Stimulated activated CD4-positive, alpha-beta T cell treated with anti-CD3 and anti-CD28 coated beads, Interleukin-4, amount 100 ng/mL, for 24 hours (primary cell): ENCODE measurements at places on chromosomes 13 and 19.

DNA sequence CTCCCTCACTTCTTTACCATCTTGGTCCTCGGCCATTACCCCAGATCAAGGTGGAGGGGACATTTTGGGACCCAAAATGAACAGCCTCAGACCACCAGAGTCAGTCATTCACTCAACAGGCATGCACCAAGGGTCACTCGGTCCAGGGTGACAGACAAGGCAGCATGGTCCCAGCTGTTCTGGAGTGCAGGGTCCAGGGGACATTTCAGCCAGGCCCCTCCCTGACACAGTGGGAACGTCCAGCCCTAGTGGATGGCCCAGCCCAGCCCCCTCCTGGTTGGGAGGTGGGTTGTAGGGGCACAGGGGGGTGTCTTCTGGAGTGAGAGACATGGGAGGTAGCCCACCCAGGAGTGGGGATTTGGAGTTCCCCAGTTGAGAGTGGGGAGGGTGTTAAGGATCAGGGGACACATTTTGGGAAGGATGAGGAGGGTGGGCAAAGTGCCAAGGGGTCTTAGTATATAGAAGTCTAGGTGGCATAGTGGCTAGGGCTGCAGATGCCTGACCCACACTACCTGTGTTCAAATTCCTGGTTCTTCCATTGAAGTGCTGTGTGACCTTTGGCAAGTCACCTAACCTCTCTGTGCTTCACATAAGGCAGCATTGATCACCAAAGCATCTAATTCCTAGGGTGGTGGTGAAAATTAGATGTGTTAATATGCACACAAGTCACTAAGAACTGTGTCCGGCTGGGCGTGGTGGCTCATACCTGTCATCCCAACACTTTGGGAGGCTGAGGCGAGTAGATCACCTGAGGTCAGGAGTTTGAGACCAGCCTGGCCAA, 2.5 kb upstream of the FCER2 start:
- no peak for DNase-seq

DNA sequence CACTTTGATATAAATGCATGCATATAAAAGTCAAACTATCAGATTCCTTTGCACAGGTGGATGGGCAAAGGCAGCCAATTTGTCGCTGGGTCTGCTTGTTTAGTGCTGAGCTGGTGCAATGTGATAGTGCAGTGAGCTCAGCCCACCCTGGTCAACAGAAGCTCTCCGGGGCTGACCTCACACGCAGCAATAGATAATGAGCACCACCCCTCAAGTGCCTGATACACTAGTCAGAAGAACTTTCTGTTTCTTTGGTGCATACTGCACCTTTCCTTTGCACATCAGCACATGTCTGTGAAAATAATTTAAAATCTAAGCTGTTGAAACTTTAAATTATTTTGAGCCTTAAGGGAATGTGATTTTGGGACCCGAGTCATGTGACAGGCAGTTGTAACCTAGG, 20.2 kb downstream of the ATP8A2 start:
- DNase-seq = no peak

DNA sequence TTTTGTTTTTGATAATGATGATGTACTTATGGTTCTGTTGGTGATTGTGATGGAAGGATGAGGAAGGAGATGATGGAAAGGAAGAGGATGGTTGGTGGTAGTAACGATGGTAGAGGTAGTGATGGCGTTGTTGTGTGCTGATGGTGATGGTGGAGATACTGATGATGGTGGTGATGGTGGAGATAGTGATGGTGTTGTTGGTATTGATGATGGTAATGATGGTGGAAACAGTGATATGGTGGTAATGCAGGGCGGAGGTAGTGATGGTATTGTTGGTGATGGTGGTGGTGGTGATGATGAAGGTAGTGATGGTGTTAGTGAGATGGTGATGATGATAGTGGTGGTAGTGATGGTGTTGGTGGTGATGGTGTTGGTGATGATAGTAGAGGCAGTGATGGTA, 12.7 kb downstream of the CLEC17A start:
- DNase-seq = no peak

- no peak for DNase-seq
These were observed 61.4 kb downstream of the DPF1 start for GRCh38 chr19:38162632-38163031.

DNA sequence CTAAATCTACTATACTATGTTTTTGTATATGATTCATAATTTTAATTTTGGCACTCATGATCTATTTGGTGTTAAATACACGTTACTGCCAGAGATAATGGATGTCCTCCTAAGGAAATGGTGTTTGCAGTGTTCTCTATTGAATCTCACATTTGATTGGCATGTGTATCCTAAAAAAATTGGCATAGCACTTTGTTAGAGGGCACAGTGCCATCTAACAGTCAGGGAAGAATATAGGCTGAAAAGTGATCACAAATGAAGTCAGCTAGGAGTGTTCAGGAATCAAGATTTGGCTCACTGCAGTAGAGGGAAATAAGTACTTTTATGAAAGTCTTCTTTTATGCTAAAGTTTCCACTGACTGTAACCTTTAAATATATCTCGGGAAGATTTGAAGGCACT, 624.6 kb downstream of the GPC6 start:
- DNase-seq = no peak

DNA sequence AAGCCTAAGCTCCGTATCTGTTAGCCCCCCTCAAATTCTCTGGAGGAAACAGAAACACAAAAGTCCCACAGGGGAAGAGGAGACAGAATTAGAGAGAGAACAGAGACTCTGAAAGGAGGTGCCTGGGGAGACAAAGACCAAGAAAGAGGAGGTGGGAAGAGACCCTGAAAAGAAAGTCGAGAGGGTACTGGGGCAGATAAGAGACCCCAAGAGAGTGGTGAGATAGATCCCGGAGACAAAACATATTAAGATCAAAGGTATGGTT, 915 bp upstream of the GRWD1 start:
- DNase-seq = no peak

- DNase-seq = no peak
These were observed 867.7 kb downstream of the PCDH9 start for GRCh38 chr13:66362485-66362884.

DNA sequence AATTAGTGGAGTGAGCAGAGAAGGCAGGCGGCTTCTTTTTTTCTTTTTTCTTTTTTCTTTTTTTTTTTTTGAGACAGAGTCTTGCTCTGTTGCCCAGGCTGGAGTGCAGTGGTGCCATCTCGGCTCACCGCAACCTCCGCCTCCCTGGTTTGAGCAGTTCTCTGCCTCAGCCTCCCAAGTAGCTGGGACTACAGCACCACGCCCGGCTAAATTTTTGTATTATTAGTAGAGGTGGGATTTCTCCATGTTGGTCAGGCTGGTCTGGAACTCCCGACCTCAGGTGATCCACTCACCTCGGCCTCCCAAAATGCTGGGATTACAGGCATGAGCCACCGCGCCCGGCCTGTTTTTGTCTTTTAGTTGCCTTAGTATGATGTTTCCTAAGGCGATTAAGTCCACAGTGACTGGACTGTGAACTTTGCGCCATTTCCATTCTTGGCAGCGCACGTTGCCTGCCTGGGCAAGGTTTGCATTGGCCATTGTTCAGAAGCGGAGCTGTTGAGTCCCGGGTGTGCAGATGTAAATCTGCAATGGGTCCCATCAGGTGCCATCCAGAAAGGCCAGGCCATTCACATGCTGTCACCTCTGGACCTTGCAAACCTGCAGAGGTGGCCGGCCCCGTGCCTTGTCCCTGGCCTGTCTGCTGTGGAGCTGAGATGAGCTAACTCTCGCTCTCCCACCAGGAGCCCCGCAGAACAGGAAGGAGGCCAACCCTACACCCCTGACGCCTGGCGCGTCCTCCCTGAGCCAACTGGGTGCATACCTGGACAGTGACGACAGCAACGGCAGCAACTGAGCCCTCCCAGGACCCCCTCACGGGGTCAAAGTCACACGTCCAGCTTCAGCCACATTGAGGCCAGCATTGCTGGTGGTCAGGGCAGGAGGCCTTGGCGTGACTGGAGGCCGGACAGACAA, 10.9 kb upstream of the SHD start:
- no peak for DNase-seq

DNA sequence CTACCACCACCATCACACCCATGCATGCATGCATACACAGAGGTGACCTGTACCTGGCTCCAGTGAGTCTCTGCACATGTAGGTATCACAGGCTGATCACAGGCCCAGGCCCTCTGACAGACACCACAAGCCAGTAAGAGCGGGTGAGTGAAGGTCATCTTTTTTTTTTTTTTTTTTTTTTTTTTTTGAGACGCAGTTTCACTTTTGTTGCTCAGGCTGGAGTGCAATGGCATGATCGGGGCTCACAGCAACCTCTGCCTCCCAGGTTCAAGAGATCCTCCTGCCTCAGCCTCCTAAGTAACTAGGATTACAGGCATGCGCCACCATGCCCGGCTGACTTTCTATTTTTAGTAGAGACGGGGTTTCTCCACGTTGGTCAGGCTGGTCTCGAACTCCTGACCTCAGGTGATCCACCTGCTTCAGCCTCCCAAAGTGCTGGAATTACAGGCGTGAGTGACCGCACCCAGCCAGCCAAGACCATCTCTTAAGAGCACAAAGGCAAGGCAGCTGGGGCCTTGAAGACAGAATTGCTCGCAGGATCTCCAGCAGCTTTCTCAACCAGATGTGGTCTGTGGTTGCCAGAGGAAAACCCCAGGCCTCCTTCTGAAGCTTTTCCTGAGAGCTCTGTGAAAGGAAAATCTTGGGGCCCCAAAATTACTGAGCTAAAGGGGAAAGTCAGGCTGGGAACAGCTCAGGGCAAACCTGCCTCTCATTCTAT, 3.2 kb upstream of the NKG7 start:
- DNase-seq = peak; percentile 52

GRCh38 chr19:5743630-5744029, 23.2 kb downstream of the CATSPERD start:
- DNase-seq = no peak

- no peak for DNase-seq
These were observed 124.5 kb downstream of the SHISA2 start for GRCh38 chr13:25927363-25927762.

DNA sequence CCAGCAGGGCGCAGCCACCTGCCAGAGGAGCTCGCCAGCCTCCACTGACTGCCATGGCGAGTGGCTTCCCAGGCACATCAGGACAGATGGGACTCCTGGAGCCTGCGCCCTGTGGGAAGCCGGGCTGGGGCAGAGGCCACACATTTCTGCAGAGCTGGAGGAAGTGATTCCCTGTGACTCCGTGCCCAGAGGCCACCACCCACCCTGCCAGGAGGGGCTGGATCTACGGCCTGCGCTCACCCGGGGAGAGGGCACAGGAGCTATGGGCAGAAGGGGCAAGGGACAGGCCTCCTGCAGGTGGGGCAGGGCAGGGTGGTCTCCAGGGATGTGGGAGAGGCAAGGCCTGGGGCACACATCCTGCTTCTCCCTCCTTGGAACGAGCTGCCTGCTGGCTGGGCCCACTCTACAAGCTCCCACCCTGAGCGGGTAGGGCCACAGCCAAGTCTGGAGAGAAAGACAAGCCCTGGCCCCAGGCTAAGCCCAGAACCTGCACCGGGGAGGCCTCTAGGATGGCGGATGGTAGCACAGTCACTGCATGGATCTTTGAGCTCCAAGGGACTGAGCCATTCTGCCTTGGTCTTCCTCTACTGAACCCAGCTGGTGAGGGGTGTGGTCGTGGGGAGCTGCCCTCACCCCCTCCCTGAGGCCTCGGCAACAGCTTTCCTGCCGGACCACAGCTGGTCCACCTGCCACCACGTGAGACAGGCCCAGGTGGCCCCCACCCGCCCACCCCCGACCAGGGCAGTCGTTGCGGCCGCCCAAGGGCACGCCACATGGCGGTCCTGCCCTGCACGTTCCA, 40.6 kb downstream of the CEBPG start:
- DNase-seq = no peak

- no peak for DNase-seq
These were observed 282.2 kb downstream of the OLFM4 start for GRCh38 chr13:53310786-53311185.

- DNase-seq = no peak
These were observed 148.9 kb downstream of the SOX1 start for GRCh38 chr13:112215871-112216270.

DNA sequence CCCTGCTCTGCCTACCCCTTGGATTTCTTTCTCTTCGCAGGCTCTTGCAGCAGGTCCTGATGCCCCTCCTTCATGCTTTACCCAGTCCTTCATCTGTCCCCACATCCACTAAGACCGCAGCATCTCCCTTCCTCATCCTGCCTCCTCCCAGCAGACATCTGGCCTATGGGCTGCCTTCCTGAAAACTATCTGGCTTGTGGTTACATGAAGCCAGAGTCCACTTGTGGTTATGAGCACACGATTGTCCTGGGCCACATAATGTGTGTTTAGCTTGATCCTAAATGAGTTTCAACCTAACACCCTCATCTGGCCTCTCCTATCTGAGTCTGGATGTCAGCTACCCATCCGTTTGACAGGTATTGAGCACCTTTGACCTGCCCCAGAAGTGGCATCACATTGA, 5.5 kb upstream of the ZNF175 start:
- DNase-seq = no peak

DNA sequence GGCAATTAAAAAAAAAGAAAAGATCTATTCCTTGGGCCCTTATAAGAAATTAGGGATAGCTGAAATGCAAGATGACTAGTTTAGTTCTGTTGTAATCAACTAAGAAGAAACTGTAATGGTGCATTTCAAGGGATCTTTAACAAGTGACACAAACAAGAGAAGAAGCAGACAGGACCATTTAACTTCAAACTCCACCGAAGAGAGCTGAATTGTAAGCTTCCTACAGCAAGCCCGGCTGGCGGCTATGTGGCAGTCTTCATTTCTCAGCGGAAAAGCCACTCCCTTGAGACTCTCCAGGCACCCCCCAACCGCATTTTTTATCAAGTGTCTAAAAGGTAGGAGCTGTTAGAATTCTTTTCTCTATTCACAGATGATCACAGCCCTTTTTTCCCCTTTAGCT, 305.2 kb upstream of the ZNF507 start:
- DNase-seq = no peak

GRCh38 chr19:47013041-47013517, 6.6 kb upstream of the NPAS1 start:
- peak; percentile 71 for DNase-seq

GRCh38 chr19:1336079-1336684, 47.5 kb upstream of the NDUFS7 start:
- DNase-seq = no peak

DNA sequence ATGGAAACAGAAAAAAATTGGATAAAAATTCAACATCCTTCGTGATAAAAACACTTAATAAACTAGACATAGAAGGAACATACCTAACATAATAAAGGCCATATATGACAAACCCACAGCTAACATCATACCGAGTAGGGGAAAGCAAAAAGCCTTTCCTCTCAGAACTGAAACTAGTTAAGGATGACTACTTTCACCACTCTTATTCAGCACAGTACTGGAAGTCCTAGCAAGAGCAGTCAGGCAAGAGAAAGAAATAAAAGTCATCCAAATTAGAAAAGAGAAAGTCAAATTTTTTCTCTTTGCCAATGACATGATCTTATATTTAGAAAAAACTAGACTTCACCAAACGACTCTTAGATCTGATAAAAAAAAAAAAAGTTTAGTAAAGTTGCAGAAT, 25.8 kb upstream of the SLC7A9 start:
- no peak for DNase-seq

GRCh38 chr13:34750078-34750931, 191.8 kb upstream of the NBEA start:
- no peak for DNase-seq
